ENCODE measurements at places on chromosomes 3 and 15.

- no peak for DNase-seq
Observed at GRCh38 chr3:71903112-71903495, 118.2 kb upstream of the PROK2 start.

GRCh38 chr15:74326746-74327145 is 40.7 kb downstream of the CYP11A1 start:
- DNase-seq = no peak

GRCh38 chr3:111568911-111569310 is 26.2 kb downstream of the ZBED2 start:
- DNase-seq = no peak

- no peak for DNase-seq
Observed at GRCh38 chr3:71599416-71599815, 15.9 kb upstream of the FOXP1 start.

GRCh38 chr3:151227266-151227806 is 24.3 kb upstream of the GPR171 start:
- no peak for DNase-seq

- DNase-seq = no peak
Observed at GRCh38 chr15:62783303-62783957, 259.1 kb upstream of the TPM1 start.

DNA sequence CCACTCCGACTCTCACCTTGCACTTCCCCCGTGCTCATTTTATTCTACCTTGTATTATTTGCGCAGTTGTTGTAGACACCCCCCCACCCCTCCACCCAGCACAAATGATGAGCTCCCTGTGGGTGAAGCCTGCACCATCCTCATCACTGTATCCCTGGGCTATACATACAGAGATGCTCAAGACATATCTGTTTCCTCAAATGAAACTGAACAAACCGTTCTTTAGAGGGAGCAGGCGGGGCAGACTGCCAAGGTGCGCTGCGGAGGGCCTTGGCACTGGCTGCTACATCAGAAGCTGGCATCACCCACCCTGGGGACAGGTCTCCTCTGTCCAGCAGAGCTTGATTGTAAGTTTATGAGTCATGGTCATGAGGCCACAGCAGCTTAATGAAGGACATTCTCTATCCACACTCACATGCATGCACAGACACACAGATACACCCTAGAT is 29.0 kb downstream of the ADCY5 start:
- no peak for DNase-seq

DNA sequence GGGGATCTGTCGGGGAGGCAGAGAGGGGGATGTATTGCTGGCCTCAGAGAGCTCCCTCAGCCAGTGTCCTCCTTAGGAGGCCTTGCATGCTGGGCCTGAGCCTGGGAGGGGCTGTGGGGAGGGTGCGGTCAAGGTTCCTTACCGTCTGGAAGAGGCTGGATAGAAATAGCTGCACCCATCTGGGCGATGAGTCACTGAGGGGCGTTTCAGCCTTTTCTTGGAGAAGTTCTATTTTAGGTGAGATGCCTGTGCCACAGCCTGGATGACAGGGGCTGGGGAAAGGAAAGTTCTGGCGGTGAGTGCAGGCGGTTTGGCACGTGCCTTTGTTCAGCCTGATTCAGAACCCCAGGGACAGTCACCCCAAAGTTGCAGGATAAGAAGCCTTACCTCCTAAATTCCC is 35.7 kb upstream of the APEH start:
- DNase-seq = no peak

DNA sequence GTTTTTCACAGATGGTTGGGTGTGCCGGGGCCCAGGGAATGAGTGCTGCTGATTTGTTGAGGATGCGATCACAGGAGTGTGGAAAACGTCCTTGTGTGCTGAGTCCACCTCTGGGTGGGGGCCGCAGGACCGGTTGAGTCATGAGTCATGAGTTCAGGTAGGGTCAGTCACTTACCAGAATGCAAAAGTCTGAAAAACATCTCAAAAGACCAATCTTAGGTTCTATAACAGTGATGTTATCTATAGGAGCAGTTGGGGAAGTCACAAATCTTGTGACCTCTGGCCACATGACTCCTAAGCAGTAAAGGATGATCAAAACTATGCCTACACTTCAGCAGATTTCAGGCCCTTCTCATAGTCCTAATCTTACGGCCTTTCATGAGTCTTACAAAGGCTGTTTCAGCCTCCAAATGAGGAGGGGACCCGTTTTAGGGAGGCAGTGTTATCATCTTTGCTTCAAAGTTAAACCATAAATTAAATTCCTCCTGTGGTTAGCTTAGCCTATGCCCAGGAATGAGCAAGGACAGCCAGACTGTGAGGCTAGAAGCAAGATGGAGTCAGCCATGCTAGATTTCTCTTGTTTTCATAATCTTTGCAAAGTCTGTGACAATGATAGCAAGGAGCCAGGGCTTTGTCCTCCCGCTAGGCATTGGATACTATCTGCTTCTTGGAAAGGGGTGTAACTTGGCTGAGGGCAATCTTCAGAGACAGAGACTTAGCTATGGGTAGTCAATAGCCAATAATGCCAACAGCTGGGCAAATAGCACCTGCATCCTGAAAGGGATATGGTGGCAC is 30.6 kb upstream of the PIAS1 start:
- no peak for DNase-seq

DNA sequence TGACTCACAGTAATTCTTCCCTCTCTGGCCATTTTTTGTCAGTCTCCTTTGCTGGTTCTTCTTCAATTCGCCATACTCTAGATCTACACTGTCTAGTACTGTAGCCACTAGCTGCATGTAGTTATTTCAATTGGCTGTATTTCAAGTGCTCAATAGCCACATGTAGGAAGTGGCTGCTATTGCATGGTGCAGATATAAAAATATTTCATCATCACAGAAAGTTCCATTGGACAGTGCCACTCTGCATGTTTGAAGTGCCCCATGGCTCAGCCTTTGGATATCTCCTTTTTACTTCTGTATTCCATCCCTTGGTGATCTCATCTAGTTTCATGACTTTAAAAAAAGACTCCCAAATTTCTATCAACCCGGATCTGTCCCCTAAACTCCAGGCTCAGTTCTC is 22.1 kb downstream of the PPP2R3A start:
- DNase-seq = no peak

DNA sequence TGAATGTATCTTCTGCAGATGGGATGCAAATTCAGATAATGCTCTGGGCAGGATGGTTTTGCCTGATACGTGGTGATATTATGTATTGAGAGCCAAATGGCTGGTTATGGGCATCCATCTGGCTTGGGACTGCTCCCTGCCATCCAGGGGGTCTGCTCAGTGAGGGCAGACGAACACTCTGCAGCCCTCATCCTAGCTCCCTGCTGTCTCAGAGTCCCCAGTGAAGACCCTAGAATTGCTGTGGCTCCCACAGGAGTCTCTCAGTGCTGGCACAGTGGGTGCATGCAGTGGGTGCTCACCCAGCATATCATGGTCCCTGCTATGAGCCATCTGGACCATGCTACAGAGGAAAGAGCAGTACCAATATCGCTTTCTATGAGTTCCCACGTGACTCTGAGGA is 10.3 kb downstream of the CX3CR1 start:
- no peak for DNase-seq

- DNase-seq = no peak
Observed at GRCh38 chr15:49621887-49622286, 1.0 kb downstream of the DTWD1 start.

GRCh38 chr3:160136421-160136820 is 88.8 kb upstream of the C3orf80 start:
- DNase-seq = no peak

GRCh38 chr3:147418808-147419701 is 9.9 kb downstream of the ZIC1 start:
- DNase-seq = no peak

GRCh38 chr3:148329481-148330235 is 368.0 kb upstream of the AGTR1 start:
- DNase-seq = no peak
